ENCODE measurements at places on chromosomes 13 and 19.

DNA sequence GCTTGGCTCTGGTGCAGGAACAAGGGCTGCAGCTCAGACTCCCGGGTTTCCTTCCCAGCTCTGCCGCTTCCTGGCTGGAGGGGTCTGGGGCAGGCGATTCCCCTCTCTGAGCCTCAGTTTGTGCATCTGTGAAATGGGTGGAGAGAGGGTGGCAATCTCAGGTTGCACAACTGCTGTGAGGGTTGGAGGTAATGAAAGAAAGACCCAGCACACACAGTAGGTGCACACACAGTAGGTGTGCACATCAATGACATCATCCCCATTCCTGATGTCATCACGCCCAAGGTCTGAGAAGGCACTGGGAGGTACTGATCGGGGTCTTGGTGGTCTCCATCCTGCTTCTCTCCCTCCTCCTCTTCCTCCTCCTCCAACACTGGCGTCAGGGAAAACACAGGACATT, 2.7 kb downstream of the LILRB4 start:
- no peak for DNase-seq

DNA sequence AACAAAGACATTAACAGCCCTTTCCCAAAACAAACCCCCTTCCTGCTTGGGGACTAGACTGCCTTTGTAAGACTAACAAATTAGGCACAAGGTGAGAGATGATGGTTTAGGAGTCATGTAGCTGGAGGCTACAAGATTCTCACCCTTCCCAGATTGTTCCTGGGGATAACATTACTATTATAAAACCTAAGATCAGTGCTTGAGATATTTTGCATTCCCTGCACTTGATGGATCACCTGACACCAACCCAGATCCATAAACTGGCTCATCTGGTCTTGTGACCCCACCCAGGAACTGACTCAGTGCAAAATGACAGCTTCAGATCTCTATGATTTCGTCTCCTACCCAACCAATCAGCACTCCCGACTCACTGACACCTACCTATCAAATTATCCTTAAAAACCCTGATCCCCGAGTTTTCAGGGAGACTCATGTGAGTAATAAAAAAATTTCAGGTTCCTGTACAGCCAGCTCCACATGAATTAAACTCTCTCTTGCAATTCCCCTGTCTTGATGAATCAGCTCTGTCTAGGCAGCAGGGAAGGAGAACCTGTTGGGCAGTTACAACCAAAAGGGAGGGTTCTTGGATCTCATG, 2.4 kb upstream of the ZNF616 start:
- no peak for DNase-seq

DNA sequence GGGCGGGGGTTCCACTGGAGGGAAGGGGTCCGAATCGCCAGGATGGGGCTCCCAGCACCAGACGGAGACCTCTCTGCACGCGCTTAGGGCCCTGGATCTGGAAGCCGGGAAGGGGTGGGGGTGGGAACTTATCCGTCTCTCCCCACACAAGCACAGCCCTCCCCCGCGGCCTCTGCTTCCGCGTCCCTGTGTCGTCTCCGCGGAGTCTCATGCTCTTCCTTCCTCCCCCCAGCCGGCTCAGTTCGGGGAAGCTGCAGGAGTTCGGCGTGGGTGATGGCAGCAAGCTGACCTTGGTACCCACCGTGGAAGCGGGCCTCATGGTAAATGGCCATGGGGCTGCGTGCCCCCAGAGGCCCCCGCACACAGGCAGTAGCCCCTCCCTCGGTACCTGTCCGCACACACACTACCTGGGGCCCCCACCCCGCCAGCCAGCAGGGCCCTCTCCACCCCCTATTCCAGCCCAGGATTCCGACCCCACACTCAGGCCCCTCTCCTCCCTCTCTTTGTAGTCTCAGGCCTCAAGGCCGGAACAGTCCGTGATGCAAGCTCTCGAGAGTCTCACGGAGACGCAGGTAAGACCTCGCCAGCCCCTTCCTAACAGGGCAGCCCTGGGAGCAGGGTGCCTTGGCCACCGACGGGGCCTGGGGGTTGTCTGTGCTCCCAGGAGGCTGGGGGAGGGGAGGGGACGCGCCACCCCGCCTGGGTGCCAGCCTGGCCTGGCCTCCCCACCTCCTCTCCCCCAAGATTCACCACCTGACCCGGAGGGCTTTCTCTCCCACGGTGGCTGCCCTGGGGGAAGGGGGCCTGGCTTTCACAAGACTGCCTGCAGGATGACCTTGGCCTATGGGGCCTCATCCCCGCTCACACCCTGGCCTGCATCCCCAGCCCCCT, 3.2 kb downstream of the MIDN start:
- DNase-seq, result no peak

DNA sequence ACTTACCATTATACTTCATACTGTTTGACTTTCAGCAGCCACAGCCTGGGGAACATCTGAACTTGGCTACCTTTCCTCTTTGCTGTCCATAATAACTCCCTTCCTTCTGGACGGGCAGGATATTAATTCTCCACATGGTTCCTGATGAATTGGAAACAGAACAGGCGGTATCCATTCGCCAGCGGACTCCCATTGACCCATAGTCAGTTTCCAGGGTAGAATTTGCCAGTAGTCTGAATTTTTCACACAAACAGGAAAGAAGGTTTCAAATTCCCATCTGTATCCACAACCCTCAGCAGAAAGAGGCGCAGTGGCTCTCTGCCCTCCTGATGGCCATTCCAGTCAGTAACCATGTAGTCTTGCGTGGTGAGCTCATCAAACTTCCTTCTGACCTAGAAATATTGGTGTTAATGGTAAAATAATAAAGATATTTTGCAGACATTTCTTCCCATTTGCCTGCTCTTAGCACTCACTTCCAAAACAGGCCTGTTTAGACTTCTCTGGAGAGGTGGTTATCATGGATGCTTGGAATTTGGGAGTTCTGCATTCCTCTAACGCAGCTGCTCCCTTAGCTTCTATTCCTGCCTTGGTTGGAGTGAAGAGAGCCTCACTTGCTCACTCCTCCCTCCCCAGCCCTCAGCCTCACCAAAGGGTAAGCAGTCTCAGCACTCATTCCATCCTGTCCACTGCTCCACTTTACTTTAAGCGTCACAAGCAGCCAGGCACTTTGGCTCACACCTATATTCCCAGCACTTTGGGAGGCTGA, 75.0 kb upstream of the OXGR1 start:
- DNase-seq, result no peak

DNA sequence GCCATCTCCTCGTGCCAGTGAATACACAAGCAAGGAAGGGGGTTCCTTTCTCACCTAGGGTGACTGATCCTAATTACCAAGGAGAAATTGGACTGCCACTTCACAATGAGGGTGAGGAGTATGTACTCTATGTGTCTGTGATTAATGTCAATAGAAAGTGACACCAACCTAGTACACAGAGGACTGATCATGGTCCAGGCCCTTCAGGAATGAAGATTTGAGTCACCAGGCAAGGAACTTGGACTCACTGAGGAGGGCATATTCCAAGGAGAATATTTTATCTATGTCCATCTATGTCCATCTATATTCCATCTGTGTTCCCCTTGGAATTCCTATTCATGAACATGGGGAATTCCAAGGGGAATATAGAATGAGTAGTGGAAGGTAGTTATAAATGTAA, 9.2 kb upstream of the ALOX5AP start:
- no peak for DNase-seq

DNA sequence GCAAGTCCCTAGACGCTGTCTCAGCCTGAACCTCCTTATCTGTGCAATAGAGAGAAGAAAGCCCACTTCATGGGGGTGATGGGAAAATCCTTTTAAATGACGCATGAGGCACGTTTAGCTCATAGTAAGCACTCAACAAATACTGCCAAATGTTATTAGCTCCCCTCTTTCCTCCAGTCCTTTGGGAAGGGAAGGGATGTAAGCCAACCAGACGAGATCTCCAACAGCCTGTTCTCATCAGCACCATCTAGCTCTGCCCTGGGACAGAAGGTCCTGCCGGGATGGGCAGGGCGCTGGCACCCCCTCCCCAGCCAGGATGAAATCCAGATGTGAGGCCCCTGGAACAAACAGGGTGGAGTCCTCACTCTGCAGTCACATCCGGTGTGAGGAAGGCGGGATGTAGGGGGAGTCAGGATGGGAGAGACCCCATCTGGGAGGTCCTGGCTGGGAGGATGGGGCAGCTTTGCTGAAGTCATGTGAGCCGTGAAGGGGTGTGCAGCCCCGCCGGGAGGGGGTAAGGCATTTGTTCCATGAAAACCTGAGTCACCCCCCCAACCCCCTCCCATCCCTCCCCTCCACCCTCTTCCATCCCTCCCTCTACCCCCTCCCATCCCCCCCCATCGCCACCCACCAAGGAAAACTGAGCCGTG, 4.6 kb downstream of the S1PR2 start:
- DNase-seq, result no peak

- no peak for DNase-seq
Observed at GRCh38 chr13:102930566-102930965, 84.7 kb downstream of the ERCC5 start.

GRCh38 chr19:11452620-11453310, 17.3 kb downstream of the PRKCSH start:
- DNase-seq, result no peak

- no peak for DNase-seq
Observed at GRCh38 chr19:18494267-18494607, 27.6 kb downstream of the ELL start.
